ENCODE measurements at places on chromosomes 1 and 21. TPM values are rescaled to one million over a fixed set of nuclear protein-coding genes. Genes with fewer than 3 reads are reported as not detected.

DNA sequence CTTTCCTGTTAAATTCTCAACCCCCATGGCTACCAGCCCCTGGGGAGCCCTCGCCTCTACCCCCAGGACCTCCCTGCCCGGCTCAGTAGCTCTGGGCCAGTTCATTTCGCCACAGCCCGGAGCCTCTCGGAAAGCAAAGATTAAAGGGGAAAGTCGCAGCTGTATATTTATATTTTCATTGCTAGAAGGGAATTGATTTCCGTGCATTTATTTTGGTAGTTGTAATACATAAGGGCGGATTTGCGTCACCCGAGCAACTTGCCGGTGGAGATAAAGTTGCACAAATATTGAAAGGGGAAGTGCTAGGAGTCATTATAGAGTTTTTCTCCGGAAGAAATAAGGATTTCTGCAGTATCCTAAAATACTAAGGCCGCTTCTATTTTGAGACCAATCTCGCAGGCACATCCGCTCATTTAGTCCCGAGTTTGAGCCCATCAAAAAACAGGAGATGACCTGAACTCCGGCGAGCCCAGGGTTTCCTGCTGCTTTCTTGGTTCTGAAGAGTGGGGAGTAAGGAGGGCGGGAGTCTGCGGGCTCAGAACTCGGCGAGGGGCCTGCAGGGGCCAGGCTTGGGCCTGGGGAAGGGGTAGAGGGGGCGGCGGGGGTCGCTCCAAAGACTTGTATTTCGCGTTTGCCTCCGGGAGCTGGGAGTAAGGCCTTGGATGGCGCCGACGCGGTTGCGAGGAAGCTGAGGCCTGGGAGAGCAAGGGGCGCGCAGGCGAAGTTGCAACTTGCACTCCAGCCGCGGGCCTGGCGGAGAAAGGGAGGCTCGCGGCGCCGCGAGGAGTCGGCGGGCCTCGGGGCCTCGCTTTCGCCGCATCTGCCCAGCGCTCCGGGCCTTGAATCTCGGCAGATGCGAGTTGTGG is 2.5 kb upstream of the HLX start:
- H3K36me3 ChIP-seq = no peaks in the 10 kb centered on the region
- H3K27me3 ChIP-seq = no peaks in the 10 kb centered on the region
- H3K4me3 ChIP-seq = peak overlapping the region; percentile 84
- H3K27ac ChIP-seq = peak overlapping the region; percentile 67
- H3K4me1 ChIP-seq = no peaks in the 10 kb centered on the region

DNA sequence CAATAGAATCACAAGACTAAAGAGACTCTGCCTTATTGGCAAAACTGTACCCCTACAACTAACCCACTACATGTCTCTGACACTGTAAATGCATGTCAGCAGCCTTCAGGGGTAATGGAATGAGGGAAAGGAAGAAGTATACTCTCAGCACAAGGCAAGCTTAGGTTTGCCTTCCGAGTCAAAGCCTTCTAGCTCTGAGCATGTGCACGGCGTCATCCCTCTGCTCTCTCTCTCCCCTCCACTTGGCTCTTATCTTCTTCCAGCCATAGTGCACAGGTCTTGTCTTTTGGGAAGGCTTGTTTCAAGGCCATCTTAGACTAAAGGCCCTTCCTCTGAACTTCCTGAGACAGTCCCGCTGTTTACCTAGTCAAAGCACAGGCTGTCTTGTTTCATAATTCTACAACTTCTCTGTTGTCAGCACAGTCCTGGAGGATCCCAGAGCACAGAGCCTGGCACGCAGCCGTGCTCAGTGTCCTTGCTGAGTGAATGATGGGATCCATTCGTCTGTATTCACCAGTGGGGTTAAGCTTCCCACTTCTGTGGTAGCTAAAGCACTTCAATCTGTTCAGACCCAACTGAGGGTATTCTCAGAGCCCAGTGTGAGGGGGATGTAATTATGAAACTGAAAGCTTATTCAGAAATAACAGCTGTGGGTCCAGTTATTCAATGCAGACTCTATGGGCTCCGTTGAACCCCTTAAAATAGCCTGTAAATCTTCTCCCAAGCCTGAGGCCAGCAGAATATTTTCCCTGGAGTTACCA is 166.5 kb upstream of the PLD5 start:
- no peaks in the 10 kb centered on the region for H3K4me1 ChIP-seq
- H3K27me3 ChIP-seq = no peaks in the 10 kb centered on the region
- no peaks in the 10 kb centered on the region for H3K36me3 ChIP-seq
- no peak for DNase-seq

Gene IL20
- not detected for total RNA-seq

- H3K27me3 ChIP-seq = no peaks in the 10 kb centered on the region
- no peak overlapping the region for H3K4me3 ChIP-seq
- no peak for DNase-seq
- H3K36me3 ChIP-seq = no peaks in the 10 kb centered on the region
- H3K27ac ChIP-seq = no peak overlapping the region
Observed at GRCh38 chr1:214640431-214641213, 37.6 kb downstream of the CENPF start.

GRCh38 chr1:72397786-72398185 is 115.4 kb upstream of the NEGR1 start:
- no peak overlapping the region for H3K4me3 ChIP-seq
